ENCODE measurements at places on chromosomes 7 and 10. TPM values are rescaled to one million over a fixed set of nuclear protein-coding genes. Genes with fewer than 3 reads are reported as not detected.

DNA sequence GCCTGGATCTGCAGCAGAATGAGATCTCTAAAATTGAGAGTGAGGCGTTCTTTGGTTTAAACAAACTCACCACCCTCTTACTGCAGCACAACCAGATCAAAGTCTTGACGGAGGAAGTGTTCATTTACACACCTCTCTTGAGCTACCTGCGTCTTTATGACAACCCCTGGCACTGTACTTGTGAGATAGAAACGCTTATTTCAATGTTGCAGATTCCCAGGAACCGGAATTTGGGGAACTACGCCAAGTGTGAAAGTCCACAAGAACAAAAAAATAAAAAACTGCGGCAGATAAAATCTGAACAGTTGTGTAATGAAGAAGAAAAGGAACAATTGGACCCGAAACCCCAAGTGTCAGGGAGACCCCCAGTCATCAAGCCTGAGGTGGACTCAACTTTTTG is 21.4 kb downstream of the LRRC17 start:
- H3K27ac ChIP-seq = no peak overlapping the region
- no peaks in the 10 kb centered on the region for H3K27me3 ChIP-seq
- peaks cover 22% of the 10 kb centered on the region for H3K4me1 ChIP-seq
- no peak for DNase-seq
- H3K4me3 ChIP-seq = no peak overlapping the region
- H3K36me3 ChIP-seq = peaks cover 2% of the 10 kb centered on the region

Gene NEUROG3
- 0.43 TPM for total RNA-seq

DNA sequence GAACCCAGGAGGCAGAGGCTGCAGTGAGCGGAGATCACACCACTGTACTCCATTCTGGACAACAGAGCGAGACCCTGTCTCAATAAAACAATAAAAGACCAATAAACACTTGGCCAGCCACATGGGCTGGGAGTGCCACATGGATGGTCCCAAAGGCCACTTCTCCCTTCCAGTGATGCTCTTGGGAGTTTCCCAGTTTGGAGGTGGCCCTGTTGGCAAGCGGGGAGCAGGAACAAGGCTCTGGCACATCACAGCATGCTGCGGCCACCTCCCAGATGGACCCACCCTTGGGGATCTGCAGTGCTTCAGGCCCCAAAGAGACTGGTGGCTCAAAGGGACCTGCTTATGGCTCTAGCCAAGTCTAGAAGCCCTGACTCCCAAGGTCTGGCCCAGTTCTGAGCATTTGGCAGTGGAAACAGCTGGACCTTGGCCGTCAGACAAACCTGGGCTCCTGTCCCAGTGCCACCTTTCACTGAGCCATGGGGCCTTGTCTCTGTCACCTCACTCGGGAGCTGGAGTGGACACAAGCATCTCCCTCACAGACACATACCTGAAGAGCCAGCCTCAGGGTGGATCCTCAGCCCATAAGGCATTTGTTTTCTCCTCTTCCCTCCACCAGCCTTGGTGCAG is 91.7 kb downstream of the COL13A1 start:
- peaks cover 16% of the 10 kb centered on the region for H3K4me1 ChIP-seq
- no peak overlapping the region for H3K4me3 ChIP-seq
- no peak overlapping the region for H3K27ac ChIP-seq
- no peaks in the 10 kb centered on the region for H3K27me3 ChIP-seq
- no peak for DNase-seq

DNA sequence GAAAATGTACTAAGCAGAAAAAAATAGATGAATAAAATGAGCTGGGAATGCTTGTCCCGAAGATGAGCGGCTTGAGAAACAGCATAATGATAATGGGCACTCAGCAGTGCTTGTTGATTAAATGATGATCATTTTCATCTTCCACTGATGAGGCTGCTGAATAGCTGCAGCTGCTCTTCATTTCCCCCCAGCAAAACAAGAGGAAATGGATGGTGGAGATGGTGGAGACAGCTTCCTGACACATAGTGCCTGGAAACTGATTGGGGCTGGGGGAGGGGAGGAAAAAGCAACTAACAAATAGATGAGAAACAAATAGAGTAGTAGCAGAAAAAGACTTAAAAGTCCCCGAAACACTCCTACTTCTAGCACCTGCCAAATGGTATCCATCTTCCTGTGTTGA is 41.4 kb downstream of the MRC1 start:
- H3K4me3 ChIP-seq = no peak overlapping the region
- no peak overlapping the region for H3K27ac ChIP-seq
- H3K27me3 ChIP-seq = no peaks in the 10 kb centered on the region

Gene ELN
- 0.41 TPM for total RNA-seq

- H3K4me3 ChIP-seq = no peak overlapping the region
- no peak for DNase-seq
- no peaks in the 10 kb centered on the region for H3K27me3 ChIP-seq
- H3K27ac ChIP-seq = no peak overlapping the region
- peaks cover 21% of the 10 kb centered on the region for H3K4me1 ChIP-seq
These were observed 10.4 kb downstream of the ZNF365 start for GRCh38 chr10:62384447-62385081.

- H3K4me3 ChIP-seq = no peak overlapping the region
- H3K4me1 ChIP-seq = no peaks in the 10 kb centered on the region
- no peak overlapping the region for H3K27ac ChIP-seq
- peaks cover 38% of the 10 kb centered on the region for H3K27me3 ChIP-seq
- no peaks in the 10 kb centered on the region for H3K36me3 ChIP-seq
- DNase-seq = no peak
These were observed 91.2 kb upstream of the PLPP4 start for GRCh38 chr10:120365872-120366271.

Gene PNLIPRP1
- not detected for total RNA-seq

GRCh38 chr10:112333452-112333851 is 40.5 kb upstream of the ACSL5 start:
- H3K27me3 ChIP-seq = peaks cover 2% of the 10 kb centered on the region
- H3K4me1 ChIP-seq = peaks cover 17% of the 10 kb centered on the region
- no peak for DNase-seq
- H3K27ac ChIP-seq = no peak overlapping the region
- H3K36me3 ChIP-seq = no peaks in the 10 kb centered on the region

GRCh38 chr7:82414389-82414788 is 29.2 kb downstream of the CACNA2D1 start:
- no peak for DNase-seq
- peaks cover 38% of the 10 kb centered on the region for H3K27me3 ChIP-seq
- no peaks in the 10 kb centered on the region for H3K36me3 ChIP-seq
- H3K27ac ChIP-seq = no peak overlapping the region

DNA sequence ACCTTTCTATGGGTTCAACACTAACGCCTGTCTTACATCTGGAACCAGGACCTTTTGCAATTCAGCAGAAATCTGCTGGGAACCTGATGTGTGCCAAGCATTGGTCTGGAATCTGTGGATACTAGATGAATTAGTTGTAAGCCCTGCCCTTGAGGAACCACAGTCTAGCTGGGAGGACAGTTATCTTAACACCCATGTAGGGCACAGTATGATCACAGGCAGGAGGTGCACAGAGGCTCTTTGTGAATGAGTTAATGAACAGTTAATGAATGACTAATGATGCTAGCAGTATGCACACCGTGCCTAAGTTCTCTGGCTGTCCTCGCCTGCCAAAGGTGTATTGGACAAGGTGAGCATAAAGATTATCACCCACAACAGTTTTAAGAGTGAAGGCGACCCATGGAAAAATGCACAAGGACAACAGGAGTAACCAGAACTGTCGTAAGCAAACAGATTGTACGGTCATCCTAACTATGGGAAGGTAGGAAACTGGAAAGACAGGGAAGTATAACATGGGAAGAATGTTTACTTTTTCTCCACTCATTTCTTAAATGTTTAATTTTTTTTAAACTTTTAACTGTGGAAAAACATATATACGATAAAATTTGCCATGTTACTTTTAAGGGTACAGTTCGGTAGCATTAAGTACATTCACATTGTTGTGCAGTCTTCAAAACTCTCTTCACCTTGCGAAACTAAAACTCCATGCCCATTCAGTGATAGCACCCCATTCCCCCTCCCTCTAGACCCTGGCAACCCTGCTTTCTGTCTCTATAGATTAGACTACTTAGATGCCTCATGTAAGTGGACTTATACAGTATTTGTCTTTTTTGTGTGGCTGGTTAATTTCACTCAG is 139.9 kb downstream of the CXCL12 start:
- H3K4me1 ChIP-seq = no peaks in the 10 kb centered on the region
- DNase-seq = no peak
- no peaks in the 10 kb centered on the region for H3K36me3 ChIP-seq

Gene FIGNL1
- 40.4 TPM for total RNA-seq

GRCh38 chr10:88246675-88247074 is 336.4 kb downstream of the RNLS start:
- no peak overlapping the region for H3K4me3 ChIP-seq
- no peak overlapping the region for H3K27ac ChIP-seq
- DNase-seq = no peak
- no peaks in the 10 kb centered on the region for H3K36me3 ChIP-seq
- no peaks in the 10 kb centered on the region for H3K27me3 ChIP-seq

Gene ANKRD1
- not detected for total RNA-seq

DNA sequence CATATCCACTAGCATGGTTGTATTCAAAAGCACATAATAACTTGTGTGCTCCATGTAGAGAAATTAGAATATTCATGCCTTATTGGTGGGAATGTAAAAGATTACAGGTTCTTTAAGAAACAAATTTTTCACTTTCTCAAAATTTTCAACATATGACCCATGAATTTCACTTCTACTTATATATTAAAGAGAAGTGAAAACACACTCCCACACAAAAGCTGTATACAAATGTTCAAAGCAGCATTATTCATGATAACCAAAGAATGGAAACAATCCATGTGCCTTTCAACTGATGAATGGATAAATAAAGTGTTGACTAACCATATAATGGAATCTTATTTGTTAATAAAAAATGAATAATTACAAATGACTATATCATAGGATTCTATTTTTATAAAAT is 694.5 kb upstream of the PCDH15 start:
- no peak overlapping the region for H3K4me3 ChIP-seq
- DNase-seq = no peak
- H3K36me3 ChIP-seq = no peaks in the 10 kb centered on the region

Gene NPY4R
- total RNA-seq = not detected

Gene CRTAC1
- total RNA-seq = 1.1 TPM

Gene DPCD
- total RNA-seq = 29.6 TPM

DNA sequence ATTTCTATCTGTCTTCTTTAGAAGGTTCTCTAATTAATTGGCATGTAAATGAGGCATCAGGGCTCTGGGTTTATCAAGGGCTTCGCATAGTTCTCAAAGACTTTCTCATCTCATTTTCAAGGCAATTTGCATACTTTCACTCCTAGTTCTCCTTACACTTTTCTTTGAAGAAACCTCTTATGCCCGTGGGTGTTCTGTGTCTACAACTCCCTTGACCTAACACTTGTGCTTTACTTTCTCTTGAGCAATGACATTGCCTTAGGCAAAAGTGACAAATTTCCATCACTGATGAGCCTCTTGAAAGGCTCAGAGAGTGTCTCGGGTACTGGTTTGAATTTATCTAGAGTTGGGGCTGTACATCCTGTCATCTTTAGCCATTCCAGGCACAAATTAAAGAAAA is 74.7 kb upstream of the ITPRID1 start:
- H3K4me1 ChIP-seq = peaks cover 4% of the 10 kb centered on the region
- H3K27me3 ChIP-seq = no peaks in the 10 kb centered on the region
- no peak overlapping the region for H3K27ac ChIP-seq
- H3K4me3 ChIP-seq = no peak overlapping the region
- DNase-seq = no peak

- no peaks in the 10 kb centered on the region for H3K27me3 ChIP-seq
- H3K4me1 ChIP-seq = peaks cover 17% of the 10 kb centered on the region
- H3K4me3 ChIP-seq = no peak overlapping the region
- H3K27ac ChIP-seq = no peak overlapping the region
These were observed 8.3 kb downstream of the SLC13A4 start for GRCh38 chr7:135719688-135720087.

Gene PLEKHS1
- not detected for total RNA-seq

GRCh38 chr10:116715341-116715740 is 27.0 kb downstream of the HSPA12A start:
- no peaks in the 10 kb centered on the region for H3K4me1 ChIP-seq
- no peaks in the 10 kb centered on the region for H3K36me3 ChIP-seq
- H3K27ac ChIP-seq = no peak overlapping the region
- DNase-seq = no peak

DNA sequence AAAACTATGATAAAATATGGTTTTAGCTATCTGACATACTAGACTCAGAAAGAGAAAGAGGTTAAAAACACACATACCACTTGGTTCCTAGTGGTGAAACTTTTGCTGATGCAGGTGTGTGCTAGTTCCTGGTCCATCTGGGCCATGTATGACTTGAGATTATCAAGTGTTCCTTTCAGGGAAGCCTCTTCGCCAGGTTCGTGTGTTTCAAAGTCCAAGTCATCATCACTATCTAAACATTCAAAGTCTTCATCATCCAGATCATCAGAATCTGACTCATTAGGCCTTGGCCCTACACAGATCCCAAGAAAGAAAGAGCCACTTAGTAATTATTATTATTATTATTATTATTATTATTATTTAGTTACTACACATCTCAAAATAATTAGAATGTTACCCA is 26.4 kb downstream of the NUDT13 start:
- no peaks in the 10 kb centered on the region for H3K27me3 ChIP-seq
- H3K36me3 ChIP-seq = peaks cover 15% of the 10 kb centered on the region
- H3K4me1 ChIP-seq = no peaks in the 10 kb centered on the region
- H3K4me3 ChIP-seq = no peak overlapping the region

DNA sequence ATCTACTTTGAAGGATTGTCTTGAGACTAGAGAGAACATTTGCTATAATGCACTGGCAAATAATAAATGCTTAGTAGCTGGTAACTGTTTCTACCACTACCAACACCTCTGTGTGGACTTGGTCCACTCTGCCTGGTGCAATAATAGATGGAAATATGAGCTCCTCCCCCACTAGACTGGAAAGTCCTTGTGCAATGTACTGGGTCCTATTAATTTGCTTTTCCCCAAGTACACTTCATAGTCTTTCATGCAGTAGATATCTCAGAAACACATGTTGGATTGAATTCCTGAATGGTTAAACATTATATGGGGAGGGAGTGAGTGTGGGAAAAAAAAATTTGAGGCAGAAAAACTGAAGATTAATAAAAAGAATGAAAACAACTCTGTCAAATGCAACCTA is 119.3 kb downstream of the C10orf90 start:
- H3K36me3 ChIP-seq = no peaks in the 10 kb centered on the region
- no peaks in the 10 kb centered on the region for H3K27me3 ChIP-seq
- H3K27ac ChIP-seq = no peak overlapping the region
- H3K4me3 ChIP-seq = no peak overlapping the region
- peaks cover 6% of the 10 kb centered on the region for H3K4me1 ChIP-seq

Gene CCL26
- not detected for total RNA-seq

Gene HSPA12A
- 7.4 TPM for total RNA-seq

Gene SPDYE16
- 0.35 TPM for total RNA-seq

Gene AGMO
- 0.51 TPM for total RNA-seq

Gene PRSS2
- not detected for total RNA-seq

DNA sequence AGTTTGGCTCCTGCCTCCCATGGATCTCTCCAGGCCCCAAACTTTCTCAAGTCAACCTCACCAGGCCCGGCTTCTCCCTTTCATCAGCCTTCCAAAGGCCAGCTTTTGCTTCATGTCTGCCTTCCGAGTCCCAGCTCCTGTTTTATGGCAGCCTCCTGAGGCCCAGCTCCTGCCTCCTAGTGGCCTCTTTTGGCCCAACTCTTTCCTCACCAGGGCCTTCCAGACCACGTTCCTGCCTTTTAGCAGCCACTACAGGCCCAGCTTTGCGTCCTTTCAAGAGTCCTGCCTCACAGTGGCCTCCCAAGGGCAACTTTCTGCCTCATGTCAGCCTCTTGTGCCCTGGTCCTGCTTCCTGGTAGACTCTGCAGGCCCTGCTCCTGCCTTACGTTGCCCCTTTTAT is 15.3 kb upstream of the TMEM248 start:
- no peak for DNase-seq
- H3K36me3 ChIP-seq = no peaks in the 10 kb centered on the region
- H3K27ac ChIP-seq = peak overlapping the region; percentile 87
- no peaks in the 10 kb centered on the region for H3K4me1 ChIP-seq

GRCh38 chr7:151003572-151003971 is 12.8 kb downstream of the NOS3 start:
- peaks cover 10% of the 10 kb centered on the region for H3K4me1 ChIP-seq
- no peak overlapping the region for H3K27ac ChIP-seq
- H3K4me3 ChIP-seq = no peak overlapping the region

Gene C10orf67
- 0.33 TPM for total RNA-seq

Data from neural crest cell (in vitro differentiated cells).